ENCODE measurements at places on chromosomes 11 and 22.

DNA sequence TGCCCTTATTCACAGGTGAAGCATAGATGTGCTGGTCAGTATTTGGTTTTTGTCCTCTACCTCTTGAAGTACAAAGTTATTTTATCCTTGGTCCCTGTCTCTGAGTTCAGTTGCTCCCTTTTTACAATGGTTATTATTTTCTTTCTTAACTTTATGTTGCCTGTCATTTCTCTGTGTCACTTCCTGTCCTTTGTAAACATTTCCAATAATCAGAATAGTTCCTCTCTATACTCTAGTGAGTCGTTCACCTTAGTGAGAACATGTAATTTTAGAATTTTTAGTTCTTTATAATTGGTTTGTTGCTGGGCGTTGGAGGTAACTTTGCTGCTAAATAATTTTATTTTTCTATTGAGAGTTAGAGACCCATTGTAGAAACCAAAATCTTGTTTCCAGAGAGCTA lies 16.0 kb downstream of the CSTPP1 start:
- DNase-seq, result no peak

GRCh38 chr11:87878373-87878825 lies 296.8 kb downstream of the RAB38 start:
- DNase-seq, result no peak

- no peak for DNase-seq
Measured at GRCh38 chr11:79538775-79539174, 97.9 kb upstream of the TENM4 start.

DNA sequence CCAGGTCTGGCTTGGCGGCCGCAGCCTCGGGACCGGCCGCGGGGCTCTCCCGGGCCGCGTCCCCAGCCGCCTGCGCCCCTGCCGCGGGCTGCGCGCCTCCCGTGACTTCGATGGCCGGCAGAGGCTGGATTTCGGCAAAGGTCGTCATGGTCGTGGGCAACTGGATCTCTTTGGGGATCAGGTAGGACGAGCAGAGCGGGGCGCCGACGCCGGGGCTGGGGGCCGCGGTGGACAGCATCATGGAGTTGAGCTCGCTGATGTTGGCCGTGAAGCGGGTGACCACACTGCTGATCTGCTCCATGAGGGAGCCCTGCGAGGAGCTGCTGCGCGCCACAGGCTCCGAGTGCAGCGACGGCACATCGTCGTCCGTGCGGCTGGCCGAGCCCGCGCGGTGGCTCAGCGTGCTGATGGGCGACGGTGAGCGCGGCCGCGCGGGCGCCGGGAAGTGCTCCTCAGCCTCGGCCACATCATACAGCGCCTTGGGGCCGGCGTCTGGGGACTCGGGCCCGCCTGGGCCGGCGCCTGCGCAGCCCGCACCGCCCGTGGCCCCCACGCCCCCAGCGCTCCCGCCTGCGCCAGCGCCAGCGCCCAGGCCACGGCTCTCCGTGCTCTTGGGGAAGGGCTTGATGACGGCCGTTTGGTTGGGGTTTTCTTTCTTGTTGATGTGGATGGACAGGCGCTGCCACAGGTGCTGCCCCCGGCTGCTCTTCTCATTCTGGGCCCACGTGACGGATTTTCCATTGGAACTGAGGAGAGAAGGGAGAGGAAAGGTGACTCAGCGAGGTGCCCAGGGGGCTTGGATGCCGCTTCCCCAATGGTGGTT lies 171.4 kb upstream of the CTSC start:
- DNase-seq, result no peak

DNA sequence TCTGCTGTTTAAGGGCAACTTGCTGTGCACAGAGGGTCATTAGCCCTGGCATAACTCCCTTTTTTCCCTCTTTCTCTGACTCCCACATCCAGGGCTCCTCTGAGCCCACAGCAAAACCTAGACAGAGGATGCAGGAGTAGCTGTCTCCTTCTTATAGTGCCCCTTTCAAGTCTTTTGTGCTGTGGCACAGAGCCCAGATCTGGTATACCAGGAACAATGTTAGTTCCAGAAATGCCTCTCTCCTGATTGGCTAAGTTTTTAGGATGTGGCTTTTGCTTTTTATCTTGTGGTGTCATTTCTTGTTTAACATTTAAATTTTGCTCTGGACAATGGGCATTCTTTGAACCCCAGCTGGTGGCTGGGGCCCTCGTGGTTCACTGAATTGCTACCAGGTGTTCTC lies 25.6 kb upstream of the RRM1 start:
- DNase-seq, result no peak

DNA sequence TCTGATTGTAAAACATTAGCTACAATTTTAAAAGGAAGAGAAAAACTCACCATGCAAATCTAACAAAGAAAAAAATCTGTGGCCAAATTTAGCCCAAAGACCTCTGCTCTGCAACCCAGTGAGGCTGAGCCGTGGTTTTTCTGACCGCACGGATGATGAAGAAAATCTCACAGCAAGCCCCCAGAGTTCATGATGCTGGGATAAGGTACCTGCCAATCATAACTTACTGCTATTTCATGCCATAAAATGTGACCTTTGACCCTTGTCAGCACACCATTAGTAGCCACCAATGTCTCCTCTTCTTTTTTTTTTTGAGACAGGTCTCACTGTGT lies 11.1 kb downstream of the CERK start:
- no peak for DNase-seq

GRCh38 chr22:31343235-31344191 lies 2.6 kb downstream of the PATZ1 start:
- no peak for DNase-seq

DNA sequence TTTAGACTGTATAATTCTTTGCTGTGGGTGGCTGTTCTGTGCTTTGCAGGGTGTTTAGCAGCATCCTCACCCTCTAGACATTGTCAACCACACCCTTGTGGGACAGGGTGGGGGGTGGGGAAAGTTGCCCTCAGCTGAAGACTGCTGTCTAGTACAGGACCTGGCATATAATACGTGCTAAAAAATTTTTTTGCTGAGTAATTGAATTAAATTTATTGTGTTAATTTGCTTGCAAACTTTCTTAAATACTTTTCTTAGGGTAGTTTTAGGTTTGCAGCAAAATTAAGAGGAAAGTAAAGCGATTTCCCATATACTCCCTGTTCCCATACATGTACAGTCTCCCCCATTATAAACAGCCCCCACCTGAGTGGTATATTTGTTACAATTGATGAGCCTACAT lies 268.5 kb downstream of the SOX6 start:
- DNase-seq, result no peak

GRCh38 chr11:92975285-92975684 lies 5.8 kb downstream of the MTNR1B start:
- no peak for DNase-seq

DNA sequence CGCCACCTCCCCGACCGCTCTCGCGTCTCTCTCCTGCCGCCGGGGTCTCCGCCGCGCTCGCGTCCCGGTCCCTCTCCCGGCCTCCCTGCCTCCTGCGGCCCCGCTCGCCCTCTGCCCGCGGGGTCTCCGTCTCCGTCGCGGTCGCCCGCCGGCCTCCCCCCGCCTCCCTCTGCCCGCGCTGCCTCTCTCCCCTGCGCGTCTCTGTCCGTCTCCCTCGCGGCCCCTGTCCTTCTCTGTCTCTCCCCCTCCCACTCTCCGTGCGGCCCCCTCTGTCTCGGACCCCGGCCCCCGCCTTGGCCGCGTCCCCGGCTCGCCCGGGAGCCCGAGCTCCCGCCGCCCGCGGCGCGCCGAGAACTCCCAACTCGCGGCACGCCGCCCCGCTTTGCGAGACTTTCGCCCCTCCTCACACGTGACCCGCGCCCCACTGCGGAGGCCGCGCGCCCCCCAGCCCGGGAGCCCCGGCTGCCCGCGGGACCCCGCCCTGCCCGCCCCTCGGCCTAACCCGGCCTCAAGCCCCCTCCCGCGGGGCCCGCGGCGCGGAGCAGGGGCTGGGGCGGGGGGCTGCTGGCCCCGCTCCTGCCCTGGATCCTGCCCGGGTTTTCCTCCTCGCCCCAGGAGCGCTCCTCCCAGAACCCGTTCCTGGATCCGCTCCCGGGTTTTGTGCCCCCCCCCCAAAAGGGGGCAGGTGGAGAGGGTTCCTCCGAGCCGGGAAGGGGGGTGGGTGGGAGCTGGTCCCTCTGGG lies 702 bp upstream of the KCNJ4 start:
- no peak for DNase-seq

GRCh38 chr22:20567993-20568417 lies 60.6 kb downstream of the MED15 start:
- no peak for DNase-seq

- no peak for DNase-seq
Measured at GRCh38 chr22:44473166-44473565, 24.9 kb downstream of the RTL6 start.

- DNase-seq, result no peak
Measured at GRCh38 chr11:65045061-65045460, 4.1 kb downstream of the SAC3D1 start.

DNA sequence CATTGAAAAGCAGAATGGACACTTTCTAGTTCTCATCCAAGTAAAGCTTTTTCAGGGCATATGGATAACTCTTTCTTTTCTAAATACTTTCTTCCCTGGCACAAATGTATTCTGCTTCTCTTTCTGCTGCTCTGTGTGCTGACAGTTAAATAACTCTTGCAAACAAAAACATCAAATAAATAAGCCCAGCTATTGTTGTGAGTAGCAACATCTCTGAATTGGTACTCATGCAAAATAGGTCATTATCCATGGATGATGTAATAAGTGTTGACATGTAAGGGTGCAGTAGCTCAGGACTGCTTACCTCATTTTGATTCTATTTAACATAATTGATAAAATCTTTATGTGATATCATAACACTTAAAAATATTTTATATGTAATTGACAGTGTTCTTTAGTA lies 164.3 kb downstream of the MSANTD4 start:
- no peak for DNase-seq

DNA sequence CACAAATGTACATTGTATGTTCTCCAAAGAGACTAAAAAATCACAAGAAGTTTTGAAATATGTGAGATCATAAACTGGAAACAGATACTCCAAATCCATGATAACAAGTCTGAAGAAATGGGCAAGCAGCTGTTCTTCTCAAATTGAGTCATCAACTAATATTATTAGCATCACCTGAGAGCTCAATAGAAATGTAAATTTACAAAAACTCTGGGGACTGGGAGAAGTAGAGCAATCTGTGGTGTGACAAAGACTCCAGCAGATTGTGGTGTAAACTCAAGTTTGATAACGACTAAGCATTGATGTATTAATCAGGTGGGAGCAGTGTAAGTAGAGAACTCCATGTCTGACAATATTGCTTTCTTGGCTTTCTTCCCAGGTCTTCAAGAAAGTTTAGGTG lies 53.2 kb downstream of the GLYATL1 start:
- DNase-seq, result no peak

DNA sequence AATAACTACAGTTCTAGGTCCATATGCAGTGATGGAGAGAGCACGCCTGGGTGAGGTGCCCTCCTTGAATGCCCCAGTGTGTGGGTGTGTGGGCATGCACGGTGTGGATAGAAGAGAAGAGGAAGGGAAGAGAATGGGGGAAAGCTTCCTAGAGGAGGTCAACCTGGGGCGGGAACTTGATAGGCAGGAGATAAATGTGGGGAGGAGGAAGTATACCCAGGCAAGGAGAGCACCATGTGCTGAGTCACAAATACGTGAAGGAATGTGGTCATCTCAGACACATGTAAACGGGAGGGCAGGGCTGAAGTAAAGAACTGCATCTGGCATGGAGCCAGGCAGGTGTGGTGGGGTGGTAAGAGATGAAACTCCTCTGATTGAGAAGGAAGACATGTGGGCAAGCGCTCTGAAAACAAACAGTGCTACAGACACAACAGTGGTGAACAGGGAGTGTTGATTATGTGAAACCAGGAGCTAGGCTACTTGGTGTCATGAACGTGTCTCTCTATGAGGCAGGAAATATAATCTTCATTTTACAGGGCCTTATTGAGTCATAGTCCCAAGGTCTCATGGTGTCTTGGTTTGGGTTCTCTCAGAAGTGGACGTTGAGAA lies 61.5 kb upstream of the EED start:
- peak; percentile 43 for DNase-seq

DNA sequence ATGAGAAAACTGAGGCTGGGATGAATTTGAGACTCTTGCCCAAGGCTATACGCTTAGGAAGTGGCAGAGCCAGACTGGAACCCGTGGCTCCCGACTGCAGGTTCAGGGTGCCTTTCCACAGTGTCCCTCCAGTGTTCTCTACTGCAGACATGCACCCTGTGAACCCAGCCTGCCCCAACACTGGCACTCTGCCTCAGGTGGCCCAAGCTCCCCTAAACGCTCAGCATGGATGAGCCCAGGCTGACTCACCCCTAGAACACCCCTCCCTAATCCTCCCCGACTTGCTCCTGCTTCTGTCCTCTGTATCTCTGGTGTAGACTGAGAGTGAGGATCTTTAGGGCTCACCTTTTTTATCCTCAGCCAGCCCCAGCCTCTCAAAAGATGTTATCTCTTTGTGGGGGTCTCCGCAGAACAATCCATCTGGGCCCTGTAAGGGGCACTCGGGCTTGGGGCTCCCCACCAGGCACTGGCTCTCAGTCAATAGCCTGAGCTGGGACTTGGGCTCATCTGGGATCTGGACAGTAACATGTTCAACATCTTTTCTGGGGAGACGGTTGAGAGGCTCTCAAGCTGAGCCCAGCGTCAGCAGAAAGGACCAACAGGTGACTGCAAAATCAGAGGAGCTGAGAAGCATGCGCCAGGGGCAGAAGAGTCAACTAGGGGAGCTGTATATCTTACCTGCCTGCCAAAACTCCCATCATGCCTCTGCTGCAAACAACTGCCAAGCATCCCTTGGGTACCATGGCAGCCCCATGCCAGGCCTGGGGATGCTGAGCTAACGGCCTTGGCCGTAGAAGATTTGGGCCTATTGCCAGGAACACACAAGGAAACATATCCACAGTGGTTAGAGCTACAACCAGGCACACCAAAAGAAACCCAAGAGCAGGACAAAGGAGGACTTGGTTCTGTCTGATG lies 176.2 kb downstream of the BUD13 start:
- no peak for DNase-seq

- no peak for DNase-seq
Measured at GRCh38 chr22:27404441-27404840, 397.1 kb downstream of the MN1 start.

- DNase-seq, result no peak
Measured at GRCh38 chr11:114366331-114367243, 33.7 kb downstream of the C11orf71 start.

DNA sequence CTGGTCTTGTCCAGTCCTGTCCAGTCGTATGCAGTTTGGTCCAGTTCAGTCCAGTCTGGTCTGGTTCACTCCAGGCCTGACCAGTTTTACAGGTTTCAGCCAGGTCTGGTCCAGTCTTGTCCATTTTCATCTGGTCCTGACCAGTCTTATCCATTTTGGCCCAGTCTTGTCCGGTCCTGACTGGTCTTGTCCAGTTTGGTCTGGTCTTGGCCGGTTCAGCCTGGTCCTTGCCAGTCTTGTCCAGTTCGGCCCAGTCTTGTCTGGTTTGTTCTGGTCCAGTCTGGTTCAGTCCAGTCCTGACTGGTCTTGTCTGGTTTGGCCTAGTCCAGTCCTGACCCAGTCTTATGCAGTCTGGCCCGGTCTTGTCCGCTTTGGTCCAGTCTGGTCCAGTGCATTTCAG lies 380.2 kb downstream of the OR4C45 start:
- no peak for DNase-seq

Measured in CD4-positive, alpha-beta T cell treated with Interleukin-6 at 100 ng/mL for 8 hours (primary cell).